ENCODE measurements at places on chromosomes 4 and X. TPM values are rescaled to one million over a fixed set of nuclear protein-coding genes. Genes with fewer than 3 reads are reported as not detected.

HSFX1 gene
- 0.97 TPM for total RNA-seq

HSD17B13 gene
- 1.0 TPM for total RNA-seq

DNA sequence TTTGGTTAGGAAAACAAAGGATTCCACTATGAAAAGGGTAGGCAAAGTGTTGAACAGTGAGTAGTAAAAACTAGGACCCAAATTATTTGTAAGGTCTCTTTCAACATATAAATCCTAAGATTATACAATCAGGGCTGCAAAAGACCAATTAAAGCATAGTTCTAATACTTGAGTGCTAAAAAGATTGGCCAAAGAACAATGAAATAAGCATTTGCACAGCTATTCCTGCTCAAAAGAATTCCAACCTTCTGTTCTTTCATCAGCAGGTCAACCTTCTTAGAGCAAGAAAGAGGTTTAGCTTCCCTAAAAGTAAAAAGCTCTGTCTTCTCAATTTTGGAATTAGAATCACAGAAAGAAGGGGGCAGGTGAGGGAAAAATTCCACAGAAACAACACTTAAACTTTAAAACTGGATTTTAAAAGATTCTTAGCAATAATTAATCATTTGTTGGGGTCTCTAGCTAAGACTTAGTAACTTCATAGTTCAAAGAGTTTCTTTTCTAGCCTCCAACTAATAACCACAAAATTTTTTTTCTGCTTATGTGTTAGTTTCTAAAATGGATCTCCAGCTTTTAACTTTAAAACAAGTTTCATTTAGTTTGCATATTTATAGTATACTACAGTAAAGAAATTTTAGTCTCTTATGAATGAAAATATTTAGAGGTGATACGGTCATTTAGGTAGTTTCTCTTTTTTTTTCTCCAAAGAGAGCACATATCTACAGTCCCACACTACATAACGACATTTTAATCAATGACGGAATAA lies 16.3 kb downstream of the TSPAN5 start:
- DNase-seq, result no peak

DNA sequence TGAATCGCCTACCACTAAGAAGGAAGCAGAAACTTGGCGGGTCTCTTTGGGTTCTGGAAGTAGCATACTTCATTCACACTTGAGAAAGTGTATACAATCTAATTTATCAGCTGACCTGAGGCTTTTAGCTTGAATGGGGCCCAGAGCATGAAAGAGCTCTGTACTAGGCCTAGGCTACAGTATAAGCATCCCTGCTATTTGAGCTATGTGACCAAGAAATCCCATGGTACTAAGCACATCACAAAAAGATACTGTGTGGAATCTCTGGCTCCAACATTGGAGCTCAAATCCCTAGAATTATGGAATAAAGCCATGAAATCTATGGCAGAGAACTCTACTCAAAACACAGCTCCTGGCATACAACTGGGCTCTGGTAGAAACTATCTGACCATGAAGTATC lies 43.9 kb upstream of the CCDC149 start:
- no peak for DNase-seq

PRR32 gene
- not detected for total RNA-seq

- DNase-seq, result peak; percentile 7
Observed at GRCh38 chr4:654871-655463, 19.1 kb downstream of the ATP5ME start.

FAM47E gene
- total RNA-seq, result 6.3 TPM

DNA sequence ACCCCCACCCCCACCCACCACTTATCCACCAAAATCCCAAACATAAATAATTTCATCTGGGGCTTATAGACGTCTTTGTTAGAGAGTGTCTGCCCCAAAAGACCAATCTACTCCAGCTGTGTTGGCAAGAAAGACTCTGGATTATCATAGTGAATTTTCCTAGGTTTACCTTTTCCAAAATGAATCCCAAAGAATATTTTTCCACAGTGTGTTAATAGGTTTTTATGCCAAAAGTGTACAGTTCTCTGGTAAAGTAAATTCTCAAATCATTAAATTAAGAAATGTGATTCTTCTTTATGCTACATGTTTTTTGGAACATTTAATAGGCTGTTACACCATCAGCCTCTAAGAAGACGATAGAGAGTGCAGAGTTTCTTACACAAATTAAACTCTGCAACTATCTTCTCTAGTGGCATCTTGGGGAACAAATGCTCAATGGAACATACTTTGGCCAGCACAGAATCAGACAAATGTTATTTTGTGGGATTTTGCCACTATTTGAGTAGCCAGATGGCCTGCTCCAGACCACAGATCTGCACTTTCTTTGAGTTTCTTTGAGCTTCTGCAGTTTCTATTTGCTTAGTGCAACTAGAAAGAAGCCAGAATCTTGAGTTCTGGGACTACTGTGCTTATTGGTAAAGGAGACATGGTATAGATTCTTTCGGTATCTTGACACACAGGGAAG lies 206.0 kb downstream of the KIT start:
- DNase-seq, result no peak

RAB41 gene
- not detected for total RNA-seq

DNA sequence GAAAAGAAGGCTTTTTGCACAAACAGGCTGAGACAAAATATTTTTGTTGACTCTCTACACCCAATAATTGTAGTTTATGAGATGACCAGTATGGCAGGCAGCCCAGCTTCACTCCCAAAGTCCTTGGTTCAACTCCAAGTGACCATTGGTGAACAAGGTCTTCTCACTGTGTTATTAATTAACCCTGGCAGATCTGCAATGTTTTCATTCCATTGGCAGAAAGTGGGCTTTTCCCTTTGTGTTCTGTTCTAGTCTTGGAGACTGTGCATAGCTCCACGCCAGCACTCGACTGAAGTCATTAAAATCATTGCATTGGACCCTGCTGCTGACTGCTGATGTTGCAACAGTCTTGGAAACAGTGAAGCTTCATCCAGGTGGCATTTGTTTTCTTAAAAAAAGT lies 277.3 kb upstream of the HAND2 start:
- peak; percentile 61 for DNase-seq

GRCh38 chr4:141329174-141329569 lies 108.5 kb downstream of the ZNF330 start:
- DNase-seq, result peak; percentile 40

GRCh38 chrX:77875372-77875771 lies 19.9 kb downstream of the MAGT1 start:
- no peak for DNase-seq

DNA sequence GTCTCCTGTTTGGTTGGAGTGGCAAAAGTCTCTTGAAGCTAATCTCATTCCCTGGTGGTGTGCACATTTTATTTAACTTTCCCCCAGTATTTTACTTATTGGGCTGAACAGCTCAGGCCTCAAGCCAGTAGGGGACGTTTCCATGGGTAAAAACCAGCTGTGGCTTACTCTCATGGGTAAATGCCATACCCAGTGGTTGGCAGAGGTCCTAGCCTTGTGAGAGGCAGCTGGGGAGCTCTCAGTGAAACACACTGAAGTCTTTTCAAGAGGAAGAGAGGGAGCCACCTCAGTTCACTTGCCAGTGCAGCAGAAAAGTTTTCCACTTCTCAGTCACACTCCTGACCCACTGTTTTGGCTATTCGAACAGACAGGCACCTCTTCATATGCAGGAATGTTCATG lies 1964.2 kb downstream of the ARAP2 start:
- no peak for DNase-seq

GRCh38 chrX:138128027-138128671 lies 562.2 kb downstream of the ZIC3 start:
- no peak for DNase-seq

DNA sequence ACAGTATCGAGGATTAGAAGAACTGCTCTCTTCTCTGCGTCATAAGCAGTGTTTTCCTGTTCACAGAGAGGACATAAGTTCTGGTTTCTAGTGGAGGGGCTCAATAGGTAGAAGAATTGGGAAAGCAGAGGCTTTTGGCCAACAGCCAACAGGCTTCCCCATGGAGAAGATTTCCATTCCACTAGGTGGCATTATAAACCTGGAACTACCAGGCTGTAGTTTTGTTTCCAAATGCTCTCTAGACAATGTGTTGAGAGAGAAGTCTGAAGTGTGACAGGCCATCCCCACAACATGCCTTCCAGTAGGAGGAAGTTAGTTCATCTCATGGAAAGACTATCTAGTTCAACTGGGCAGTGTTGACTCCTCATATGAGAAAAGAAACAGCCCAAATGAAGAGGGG lies 63.8 kb upstream of the ANXA10 start:
- DNase-seq, result no peak

Data from lung (tissue), 17 donors.